ENCODE measurements at places on chromosomes 6 and 20.

DNA sequence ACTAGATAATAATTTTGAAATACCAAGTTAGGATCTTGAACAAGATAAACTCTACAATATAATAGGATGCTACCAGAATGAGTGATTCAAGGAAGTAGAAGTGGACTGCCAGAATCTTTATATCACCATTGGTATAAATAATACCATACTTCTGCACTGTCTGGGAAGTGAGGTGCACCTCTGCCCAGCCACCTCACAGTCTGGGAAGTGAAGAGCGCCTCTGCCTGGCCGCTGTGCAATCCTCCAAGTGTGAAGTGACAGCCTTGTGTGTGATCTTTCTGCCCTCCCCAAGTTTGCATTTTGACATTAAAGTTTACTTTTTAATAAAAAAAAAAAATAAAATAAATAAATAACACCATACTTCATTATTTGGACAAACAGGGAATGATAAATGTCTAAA is 18.8 kb downstream of the LATS1 start:
- no peak for DNase-seq

DNA sequence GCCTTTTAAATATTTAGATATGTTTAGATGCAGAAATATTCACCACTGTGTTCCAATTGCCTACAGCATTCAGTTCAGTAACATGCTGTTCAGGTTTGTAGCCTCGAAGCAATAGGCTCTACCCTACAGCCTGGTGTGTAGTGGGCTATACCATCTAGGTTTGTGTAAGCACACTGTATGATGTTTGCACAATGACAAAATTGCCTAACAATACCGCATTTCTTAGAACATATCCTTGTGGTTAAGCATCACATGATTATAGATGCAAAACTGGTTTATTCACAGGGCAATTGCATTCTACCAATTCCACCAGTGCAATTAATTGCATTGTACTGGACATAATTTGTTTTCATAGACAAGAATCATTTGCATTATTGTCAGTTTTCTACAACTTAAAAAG is 7.9 kb upstream of the SLC22A16 start:
- no peak for DNase-seq

GRCh38 chr20:34010405-34010931 is 16.8 kb downstream of the RALY start:
- DNase-seq: no peak

DNA sequence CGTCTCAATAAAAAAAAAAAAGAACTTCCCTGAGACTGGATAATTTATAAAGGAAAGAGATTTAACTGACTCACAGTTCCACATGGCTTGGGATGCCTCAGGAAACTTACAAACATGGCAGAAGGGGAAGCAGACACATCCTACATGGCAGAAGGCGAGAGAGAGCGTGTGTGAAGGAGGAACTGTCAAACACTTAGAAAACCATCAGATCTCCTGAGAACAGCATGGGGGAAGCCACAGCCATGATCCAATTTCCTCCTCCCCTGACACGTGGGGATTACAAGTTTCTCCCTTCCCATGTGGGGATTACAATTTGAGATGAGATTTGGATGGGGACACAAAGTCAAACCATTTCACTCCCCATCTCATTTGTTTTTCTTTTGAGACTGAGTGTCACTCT is 46.6 kb upstream of the TFAP2C start:
- DNase-seq: no peak

DNA sequence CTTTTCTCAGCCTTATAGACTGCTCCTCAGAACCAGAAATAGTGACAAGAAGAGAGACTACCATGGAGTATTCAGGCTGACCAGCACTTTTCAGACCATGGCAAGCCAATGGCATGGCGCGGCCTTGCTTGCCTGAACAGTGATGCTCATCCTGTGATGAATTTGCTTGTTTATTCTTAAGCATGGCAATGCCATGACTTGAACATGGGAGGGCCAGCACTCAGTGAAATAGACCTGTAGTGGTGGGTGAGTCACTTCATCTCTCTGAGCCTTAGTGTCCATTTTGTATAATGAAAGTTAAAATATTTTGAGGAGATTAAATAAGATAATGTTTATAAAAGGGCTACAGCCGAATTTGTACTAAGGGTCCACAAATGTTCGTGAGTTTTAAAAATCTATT is 79.1 kb downstream of the LRRC1 start:
- DNase-seq: no peak

All from esophagus squamous epithelium (tissue), 5 donors.